ENCODE measurements at places on chromosomes 13 and 19.

DNA sequence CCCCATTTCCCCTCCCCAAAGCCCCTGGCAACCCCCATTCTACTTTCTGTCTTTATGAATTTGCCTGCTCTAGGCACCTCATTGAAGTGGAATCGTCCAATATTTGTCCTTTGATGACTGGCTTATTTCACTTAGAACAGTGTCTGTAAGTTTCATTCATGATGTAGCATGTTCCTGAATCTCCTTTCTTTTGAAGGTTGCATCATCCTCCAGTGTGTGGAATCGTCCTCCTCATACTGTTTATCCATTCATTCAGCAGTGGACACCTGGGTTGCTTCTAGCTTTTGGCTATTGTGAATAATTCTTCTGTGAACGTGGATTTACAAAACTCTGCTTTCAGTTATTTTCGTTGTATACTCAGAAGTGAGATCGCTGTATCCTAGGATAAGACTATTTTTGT, 161.2 kb upstream of the RNF113B start:
- no peak for DNase-seq

DNA sequence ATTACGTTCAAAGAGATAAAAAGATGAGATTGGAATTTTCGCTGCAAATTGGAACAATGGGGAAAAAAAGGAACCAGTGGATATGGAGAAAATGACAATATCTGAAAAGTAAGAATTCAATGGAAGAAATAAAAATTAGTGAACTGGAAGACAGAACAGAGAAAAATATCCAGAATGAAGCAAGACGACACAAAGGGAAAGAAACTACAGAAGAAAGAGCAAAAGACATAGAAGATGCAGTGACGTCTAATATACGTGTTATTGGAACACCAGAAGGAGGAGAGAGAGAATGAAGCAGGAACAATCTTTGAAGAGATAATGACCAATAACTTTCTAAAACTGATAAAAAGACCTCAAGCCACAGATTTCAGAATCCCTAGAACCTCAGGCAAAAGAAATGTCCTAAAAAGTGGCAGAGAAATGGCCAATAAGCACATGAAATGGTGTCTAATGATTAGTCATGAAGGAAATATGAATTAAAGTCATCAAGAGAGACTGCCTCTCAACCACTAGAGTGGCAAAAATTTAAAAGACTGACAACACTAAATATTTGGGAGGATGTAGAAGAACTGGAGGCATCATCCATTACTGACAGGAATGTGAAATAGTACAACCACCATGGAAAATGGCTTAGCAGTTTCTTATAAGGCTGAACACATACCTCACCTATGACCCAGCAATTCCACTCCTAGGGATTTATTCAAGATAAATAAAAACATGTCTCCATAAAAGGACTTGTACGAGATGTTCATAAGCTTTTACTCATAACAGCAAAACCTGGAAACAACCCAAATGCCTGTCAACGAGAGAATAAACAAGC, 56.5 kb downstream of the GADD45B start:
- DNase-seq, result no peak

GRCh38 chr13:66491251-66491650, 738.9 kb downstream of the PCDH9 start:
- DNase-seq, result no peak

DNA sequence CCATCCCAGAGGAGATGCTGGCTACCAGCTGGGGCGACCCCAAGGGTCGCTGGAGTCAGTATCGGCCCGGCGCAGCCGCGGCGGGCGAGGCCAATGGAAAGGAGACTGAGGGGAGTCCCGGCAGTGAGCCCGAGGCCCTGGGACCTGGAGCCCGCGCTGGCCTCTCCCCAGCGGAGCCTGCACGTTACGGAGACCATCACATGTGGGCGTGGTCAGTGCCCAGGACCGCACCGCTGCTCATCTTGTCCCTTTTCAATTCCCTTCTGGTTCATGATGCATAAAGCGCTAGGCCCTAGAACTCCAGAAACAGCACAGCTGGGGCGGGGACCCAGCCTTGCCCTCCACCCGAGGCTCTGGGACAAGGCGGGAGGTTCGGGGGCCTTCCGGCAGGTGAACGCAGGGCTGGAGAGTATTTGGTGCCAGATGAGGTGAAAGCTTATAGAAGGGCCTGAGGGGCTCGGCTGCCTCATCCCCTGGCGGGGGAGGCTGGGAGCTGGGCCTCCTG, 8.0 kb downstream of the C19orf25 start:
- DNase-seq, result no peak

DNA sequence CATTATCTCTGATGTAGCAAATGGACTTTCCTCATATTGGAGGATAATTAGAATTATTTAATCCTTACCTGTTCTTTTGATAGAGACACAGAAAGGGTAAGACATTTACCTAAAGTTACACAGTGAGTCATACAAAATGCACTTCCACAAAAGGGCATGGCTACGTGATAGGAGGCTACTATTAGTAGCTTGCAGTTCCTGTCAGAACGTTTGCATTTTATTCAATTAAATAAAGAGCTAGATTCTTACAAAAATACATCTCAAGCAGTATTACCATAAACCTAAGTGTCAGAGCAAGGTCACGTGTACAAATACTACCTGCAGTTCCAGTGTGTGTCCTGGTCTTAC, 120.6 kb downstream of the ESD start:
- no peak for DNase-seq

DNA sequence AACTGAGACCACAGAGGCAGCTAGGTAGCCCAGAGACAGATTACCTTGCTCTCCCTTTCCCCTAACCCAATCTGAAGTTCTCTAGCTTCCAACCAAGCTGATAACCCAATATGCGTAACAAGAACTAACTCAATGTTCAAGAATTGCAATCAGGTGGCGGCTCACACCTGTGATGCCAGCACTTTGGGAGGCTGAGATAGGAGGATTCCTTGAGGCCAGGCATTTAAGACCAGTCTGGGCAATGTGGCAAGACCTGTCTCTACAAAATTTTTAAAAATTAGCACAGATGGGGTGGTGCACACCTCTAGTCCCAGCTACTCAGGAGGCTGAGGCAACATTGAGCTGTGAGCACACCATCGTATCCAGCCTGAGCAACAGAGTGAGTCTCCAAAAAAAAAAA, 86.7 kb upstream of the IPO5 start:
- no peak for DNase-seq

DNA sequence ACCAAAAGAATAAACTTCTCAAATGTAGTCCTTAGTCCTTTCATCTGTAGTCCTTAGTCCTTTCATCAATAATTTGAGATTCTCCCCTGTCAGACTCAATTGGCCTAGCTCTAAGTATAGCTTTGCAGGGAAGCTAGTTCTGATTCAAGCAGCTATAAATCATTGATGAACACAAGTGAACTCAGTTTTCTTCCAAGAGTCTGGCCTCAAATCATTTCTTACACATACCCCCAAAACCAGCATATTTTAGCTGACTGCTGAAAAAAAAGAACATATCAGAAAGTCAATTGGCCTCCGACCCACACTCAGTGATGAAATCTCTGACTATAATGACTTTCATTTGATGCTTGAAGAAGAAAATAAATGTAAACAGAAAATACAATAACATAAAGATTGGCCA, 64.9 kb downstream of the TNFSF11 start:
- DNase-seq, result no peak

GRCh38 chr13:84994582-84994981, 804.6 kb downstream of the SLITRK6 start:
- DNase-seq, result no peak

- DNase-seq, result no peak
Observed at GRCh38 chr13:43936647-43937046, 56.9 kb downstream of the LACC1 start.

- DNase-seq, result no peak
Observed at GRCh38 chr19:33953023-33953422, 156.4 kb downstream of the KCTD15 start.

GRCh38 chr19:46014941-46015686, 7.7 kb downstream of the PGLYRP1 start:
- peak; percentile 28 for DNase-seq

Measured in stimulated activated CD8-positive, alpha-beta memory T cell treated with anti-CD3 and anti-CD28 coated beads, Interleukin-2, amount 100 ng/mL, for 1 hour (primary cell).